ENCODE measurements at places on chromosomes 11 and 22.

GRCh38 chr11:17328871-17329494 is 22.6 kb upstream of the NCR3LG1 start:
- no peak for DNase-seq

GRCh38 chr11:39385911-39386310 is 2073.5 kb downstream of the LRRC4C start:
- no peak for DNase-seq

- no peak for DNase-seq
These were observed 562.8 kb upstream of the CCDC179 start for GRCh38 chr11:23423104-23423503.

DNA sequence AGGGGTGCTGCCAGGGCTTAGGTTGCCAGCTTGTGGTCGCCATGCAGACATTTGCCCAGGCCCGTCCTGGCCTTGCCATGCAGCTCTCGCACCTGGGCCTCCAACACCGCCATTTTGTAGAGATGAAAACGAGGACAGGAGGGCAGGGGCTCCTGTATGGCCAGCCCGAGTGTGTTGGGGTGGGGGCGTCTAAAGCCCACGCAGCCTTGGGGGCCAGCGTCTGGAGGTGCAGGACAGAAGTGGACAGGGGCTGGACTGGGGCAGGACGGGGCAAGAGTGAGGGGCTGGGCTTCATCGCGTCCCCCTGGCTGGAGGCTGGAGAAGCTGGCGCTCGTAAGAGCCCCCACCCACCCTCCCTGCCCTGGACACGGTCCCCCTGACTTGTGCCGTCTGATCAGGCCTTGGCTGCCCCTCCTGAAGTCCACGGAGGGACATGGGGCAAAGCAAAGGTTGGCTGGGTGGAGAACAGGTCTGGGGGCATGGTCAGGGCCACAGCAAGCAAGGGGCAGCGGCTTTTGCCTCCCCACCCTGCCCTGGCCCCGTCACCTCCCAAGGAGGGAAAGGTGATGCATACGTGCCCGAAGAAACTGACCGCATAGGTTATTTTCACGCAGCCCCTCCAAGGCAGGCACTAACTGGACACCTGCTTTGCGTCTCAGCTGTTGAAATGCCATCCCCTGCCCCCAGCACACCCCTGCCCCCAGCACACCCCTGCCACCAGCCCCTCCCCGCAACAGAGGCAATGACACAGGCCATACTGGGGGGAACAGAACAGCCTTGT is 815 bp downstream of the TNNT3 start:
- DNase-seq: no peak

- DNase-seq: no peak
These were observed 2.5 kb downstream of the CDC42EP2 start for GRCh38 chr11:65317025-65317786.

DNA sequence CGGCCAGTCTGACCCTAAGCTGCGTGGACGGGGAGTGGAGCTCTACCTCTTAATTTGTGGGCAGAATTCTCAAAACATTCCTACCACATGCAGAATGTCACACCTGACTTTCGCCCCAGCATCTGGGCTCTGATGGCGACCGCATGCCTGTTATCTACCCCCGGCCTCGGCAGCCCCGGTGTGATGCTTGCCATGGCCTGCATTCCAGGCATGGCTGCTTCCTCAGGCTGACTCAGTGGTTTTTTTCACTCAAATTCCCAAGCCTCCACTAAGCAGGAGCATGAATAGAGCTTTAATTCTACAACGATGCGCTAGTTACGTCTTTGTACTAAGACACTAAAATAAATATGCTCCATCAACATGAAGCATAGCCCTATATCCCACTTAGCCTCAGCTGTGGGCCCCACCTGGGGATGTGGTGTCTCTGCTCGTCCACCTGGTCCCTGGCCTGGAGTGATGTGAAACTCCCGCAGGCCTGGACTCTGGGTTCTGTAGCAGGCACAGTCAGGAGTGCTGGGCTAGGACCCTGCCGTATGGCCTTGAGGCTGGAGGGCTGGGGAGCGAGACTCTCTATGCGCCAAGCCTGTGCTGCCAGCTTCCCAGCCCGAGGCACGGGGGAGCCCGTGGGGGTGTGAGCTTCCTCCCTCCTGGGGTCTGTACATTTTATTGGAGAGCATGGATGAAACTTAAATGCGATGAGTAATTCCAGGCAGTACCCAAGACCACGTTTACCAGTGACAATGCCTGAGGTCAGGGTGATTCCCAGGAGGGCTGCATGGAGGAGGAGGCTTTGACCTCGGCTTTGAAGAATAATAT is 153.2 kb downstream of the CTTN start:
- no peak for DNase-seq

DNA sequence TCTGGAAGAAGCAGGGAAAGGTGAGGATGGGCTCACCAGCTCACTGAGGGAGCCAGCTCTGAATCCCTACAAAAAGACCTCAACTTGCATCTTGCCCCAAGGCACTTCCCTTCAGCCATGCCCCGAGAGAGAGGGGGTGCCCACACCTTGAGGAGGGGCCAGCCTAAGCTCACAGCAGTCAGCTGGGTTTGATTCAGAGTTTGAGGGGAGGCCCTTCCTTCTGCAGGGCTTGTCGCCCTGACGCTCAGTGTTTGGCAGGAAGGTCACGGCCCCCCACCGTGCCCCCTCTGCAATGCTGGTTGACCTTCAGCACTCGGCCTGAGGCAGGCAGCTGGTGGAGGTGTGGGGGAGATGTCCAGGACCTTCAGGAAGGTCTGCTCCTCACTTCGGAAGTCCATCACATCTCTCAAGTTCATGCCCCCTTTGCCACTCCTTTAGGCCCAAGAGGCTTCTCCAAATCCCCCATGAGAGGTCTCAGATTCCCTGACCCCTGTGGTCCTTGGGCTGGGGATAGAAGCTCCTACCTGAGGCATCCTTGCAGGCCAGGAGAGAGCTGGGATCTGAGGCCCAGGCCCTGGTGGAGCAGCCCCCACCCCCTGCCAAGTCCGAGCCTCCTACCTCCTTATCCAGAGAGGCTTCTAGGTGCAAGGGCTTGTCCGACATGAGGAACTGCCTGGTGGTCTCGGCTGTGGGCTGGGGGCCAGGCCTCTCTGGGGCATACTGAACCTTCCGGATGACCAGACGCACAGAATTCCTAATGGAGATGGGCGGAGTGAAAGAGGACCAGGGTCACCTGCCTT is 37.6 kb downstream of the TPBGL start:
- no peak for DNase-seq

- peak; percentile 15 for DNase-seq
These were observed 192.6 kb downstream of the CASP12 start for GRCh38 chr11:104705490-104706190.

- no peak for DNase-seq
These were observed 481 bp downstream of the ANGPTL5 start for GRCh38 chr11:101915791-101916291.

DNA sequence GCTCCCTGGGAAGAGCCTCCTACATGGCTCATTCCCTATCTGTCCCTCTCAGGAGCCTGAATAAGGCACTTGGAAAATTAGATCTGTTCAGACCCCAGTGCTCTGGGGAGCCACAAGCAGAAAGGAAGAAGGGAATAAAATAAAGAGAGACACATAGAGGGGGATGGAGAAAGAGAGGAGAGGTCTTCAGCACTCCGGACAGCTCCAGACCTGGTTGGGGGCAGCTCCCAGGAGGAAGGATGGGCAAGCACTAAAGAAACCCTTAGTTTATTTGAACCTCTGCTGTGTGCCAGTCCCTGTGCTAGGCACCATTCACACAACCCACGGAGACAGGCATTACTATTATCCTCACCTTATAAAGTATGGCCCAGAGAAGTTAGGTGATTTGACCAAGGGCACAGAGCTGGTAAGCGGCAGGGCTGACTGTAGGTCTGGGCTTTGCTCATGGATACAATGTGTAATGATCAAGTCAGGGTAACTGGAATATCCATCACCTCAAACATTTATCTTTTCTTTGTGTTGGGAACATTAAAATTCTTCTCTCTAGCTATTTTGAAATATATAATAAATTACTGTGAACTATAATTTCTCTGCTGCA is 53.7 kb upstream of the LRRC32 start:
- no peak for DNase-seq

GRCh38 chr11:57273448-57274058 is 36.5 kb upstream of the APLNR start:
- DNase-seq: no peak

DNA sequence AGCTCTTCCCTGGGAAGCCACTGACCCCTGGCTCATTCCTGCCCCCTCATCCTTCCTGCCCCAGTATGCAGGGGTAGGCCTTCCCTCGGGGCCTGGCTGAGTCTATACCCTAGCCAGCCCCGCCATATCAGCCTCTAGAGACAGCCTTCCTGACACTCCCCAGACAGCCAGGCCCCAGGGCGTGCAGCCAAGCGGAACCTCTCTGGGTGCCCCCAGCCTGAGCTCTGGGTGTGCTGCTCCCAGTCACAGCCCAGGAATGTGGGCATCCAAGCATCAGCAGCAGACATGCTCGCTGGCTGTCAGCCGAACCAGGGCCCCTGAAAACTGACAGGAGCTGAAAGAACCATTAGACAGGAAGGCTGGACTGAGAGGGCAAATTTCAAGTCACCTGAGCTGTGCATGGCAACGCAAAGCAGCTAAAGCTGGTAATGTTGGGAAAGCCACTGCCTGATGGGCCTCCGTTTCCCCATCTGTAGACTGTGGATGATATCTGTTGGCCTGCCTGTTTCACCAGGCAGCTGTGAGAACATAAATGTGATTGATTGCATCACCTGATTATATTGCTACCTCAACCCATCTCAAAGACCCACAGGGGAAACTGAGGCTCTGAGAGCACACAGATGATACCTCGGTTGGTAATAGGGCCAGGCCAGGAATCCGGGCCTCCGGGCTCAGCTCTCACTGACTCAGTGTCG is 93.2 kb downstream of the LRRC32 start:
- no peak for DNase-seq

GRCh38 chr11:79262221-79262620 is 178.6 kb downstream of the TENM4 start:
- DNase-seq: no peak

DNA sequence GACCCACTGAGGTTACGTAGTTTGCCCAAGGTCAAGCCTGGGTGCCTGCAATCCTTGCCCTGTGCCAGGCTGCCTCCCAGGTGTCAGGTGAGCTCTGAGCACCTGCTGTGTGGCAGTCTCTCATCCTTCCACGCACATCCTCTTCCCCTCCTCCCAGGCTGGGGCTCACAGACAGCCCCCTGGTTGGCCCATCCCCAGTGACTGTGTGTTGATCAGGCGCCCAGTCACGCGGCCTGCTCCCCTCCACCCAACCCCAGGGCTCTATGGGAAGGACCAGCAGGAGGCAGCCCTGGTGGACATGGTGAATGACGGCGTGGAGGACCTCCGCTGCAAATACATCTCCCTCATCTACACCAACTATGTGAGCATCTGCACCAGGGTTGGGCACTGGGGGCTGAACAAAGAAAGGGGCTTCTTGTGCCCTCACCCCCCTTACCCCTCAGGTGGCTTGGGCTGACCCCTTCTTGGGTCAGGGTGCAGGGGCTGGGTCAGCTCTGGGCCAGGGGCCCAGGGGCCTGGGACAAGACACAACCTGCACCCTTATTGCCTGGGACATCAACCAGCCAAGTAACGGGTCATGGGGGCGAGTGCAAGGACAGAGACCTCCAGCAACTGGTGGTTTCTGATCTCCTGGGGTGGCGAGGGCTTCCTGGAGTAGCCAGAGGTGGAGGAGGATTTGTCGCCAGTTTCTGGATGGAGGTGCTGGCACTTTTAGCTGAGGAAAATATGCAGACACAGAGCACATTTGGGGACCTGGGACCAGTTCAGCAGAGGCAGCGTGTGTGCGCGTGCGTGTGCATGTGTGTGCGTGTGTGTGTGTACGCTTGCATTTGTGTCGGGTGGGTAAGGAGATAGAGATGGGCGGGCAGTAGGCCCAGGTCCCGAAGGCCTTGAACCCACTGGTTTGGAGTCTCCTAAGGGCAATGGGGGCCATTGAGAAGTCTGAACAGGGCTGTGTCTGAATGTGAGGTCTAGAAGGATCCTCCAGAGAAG is 1.6 kb downstream of the GSTP1 start:
- no peak for DNase-seq

GRCh38 chr11:78603792-78604191 is 29.1 kb upstream of the NARS2 start:
- DNase-seq: no peak
